Non-pigmented ciliary epithelial cell (primary cell): ENCODE measurements at places on chromosomes 13 and 19.

GRCh38 chr19:57071444-57071843, 48.3 kb upstream of the USP29 start:
- DNase-seq = no peak

- DNase-seq = peak; percentile 84
Observed at GRCh38 chr19:11091703-11092153, 2.5 kb downstream of the LDLR start.

- peak; percentile 32 for DNase-seq
Observed at GRCh38 chr19:58279042-58279924, 528 bp downstream of the ZNF8 start.

DNA sequence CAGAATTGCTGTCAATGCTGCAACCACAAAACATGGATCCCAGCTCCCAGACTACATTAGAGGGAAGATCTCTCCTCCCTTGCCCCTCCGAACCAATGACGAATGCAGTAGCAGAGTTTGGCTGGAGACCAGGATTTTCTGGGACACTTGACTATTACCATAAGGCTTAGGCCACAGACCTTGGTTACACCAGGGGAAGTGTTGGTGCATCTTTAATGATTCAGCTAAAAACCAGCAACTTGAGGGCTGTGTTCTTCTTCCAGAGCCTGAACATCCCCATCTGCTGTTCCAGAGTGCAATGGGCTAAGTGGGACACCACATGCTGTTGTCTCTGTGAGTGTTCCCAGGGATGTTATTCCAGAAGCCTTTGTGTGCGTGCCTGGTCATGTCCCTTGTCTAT, 528.2 kb downstream of the LMO7 start:
- no peak for DNase-seq

- no peak for DNase-seq
Observed at GRCh38 chr13:94542917-94543316, 53.0 kb downstream of the TGDS start.

GRCh38 chr19:3606690-3607289, at the start of gene TBXA2R:
Gene TBXA2R (minus strand): TSS chr19:3606875. CDS start chr19:3600634, 6,241 bp downstream.
- DNase-seq = no peak

DNA sequence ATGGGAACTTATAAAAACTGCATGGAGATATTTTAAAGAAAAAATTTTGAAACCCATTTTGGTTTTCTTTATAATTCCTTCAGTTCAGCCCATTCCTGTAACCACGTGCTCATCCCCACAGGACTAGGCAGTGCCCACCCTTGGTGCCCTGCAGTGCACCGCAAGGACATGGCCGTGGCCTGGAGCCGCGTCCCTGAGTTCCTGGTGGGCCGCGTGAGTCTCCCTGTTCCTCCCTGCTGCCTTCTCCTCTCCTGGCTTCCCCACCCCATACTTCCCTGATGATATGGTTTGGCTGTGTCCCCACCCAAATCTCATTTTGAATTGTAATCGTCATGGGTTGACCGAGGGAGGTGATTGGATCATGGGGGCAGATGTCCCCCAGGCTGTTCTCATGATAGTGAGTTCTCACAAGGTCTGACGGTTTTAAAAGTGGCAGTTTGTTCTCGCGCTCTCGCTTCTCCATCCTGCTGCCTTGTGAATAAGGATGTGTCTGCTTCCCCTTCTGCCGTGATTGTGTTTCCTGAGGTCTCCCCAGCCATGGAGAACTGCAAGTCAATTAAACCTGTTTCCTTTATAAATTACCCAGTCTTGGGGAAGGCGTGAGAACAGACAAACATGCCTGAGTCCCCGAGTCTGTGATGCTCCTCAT, 31.6 kb upstream of the TFDP1 start:
- DNase-seq = no peak

DNA sequence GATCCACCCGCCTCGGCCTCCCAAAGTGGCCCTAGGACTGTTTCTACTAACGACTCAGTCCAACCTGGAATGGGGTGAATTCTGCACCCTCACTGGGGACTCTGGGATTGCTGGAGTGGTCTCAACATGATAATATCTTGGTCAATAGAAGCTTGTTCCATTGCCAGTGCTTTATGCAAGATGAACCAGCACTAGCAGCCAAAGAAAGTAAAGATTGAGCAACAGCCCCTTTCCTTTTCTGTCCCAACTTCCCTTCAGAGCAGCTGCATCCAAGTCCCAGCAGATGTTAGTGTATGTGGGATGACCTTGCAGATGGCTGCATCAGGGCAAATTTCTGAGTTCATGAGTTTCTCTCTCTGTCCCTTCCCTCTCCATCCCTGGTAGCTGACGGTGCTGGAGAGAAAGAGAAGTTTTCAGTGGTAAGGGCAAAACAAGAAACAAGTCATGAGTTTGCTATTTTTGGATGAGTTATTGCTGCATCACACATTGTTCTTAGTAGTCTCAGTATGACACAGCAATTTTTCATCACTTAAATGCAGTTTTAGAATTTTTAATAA, 183.6 kb upstream of the EDNRB start:
- DNase-seq = peak; percentile 10

- DNase-seq = no peak
Observed at GRCh38 chr19:11971041-11971440, 6.2 kb downstream of the ZNF763 start.

- no peak for DNase-seq
Observed at GRCh38 chr19:29324291-29324680, 111.3 kb upstream of the UQCRFS1 start.

GRCh38 chr19:12669270-12670158, 2.9 kb downstream of the WDR83 start:
- DNase-seq = peak; percentile 49

- DNase-seq = no peak
Observed at GRCh38 chr13:96540670-96541069, 450.8 kb downstream of the HS6ST3 start.
